ENCODE measurements at places on chromosomes 13 and 19.

DNA sequence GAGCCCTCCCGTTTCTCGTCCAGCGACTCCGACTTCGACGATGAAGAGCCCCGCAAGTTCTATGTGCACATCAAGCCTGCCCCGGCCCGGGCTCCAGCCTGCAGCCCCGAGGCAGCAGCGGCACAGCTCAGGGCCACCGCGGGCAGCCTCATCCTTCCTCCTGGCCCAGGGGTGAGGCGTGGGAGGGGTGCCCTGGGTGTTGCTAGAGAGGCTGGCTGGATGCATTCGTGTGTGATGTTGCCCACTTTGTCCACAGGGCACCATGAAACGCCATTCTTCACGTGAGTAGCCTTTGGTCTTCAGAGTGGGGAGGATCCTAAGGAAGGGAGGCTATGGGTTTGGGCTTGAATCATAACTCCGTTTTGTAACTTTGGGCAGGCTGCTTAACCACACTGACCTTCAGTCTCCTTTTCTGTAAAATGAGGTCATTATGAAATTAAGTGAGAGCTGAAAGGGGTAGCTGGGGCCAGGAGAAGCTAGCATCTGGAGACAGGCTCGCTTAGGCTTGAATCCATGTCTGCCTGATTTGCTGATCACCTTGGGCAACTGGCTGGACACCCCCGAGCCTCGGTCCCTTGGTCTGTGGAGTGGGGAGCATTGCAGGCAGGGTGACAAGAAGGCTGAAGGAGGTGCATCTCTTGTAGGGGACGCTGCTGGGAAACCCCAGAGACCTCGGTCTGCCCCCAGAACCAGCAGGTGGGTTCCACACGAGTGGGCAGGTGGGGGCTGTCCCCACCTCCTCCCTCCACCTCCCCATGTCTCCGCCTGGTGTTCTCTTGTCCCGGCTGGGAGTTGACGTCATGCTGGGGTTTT, 18.7 kb upstream of the B3GNT3 start:
- peak; percentile 78 for DNase-seq

GRCh38 chr13:109883181-109884180, 97.1 kb upstream of the IRS2 start:
- no peak for DNase-seq

- DNase-seq, result no peak
These were observed 227.4 kb downstream of the DLEU7 start for GRCh38 chr13:50616101-50616500.

GRCh38 chr13:74117207-74117705, 16.9 kb downstream of the KLF12 start:
- no peak for DNase-seq

DNA sequence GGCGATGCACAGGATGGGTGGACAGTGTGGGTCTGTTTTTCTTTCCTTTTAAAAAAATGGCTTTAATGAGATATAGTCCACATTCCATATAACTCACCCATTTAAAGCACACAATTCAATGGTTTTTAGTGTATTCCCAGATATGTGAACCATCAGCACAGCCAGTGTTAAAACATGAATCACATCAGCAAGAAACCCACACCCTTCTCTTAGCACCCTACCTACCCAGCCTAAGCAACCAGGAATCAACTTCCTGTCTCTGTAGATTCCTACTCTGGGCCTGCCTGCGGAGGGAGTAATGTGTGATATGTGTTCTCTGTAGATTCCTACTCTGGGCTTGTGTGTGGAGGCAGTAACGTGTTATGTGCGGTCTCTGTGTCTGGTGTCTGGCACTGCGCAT, 11.9 kb downstream of the TMEM255B start:
- DNase-seq, result peak; percentile 69

DNA sequence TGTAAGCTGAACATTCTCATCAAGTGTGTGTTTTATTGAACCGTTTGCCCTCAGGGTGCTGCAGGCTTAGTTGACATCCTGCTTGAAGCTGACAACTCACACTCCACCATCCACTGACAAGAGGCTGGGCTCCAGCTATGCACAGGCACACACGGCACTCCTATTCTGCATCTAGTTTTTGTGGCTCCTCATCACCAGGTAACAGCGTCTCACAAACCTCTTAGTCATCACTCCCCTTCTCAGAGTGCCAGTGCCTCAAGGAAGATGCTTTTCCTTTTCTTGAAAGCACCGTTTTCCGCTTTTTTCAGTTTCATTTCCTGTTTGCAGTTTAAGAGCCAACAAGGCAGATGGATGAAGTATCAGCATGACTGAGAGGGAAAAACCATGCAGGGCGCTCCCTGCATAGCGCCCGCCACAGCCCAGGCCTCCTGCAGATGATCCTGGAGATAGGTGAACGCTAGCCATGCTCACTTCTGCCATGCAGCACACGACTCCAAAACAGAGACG, 491.2 kb downstream of the COG6 start:
- no peak for DNase-seq

DNA sequence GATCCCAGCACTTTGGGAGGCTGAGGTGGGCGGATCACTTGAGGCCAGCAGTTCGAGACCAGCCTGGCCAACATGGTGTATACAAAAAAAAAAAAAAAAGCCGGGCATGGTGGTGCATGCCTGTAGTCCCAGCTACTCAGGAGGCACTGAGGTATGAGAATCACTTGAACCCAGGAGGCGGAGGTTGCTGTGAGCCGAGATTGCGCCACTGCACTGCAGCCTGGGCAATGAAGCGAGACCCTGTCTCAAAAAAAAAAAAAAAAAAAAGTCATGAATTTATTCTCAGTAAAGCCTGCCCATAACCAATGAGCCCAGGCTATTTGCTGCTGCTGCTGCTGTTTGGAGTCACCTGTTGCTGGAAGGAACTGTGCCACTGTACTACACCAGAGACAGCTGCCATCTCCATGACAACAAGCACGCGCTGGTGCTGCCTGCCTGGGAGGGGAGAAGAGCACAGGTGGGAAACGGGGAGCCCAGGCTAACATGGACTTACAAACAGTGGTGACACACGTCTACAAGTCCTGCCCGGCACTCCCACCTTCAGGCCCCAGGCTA, 11.3 kb downstream of the ZFR2 start:
- DNase-seq, result peak; percentile 81

GRCh38 chr13:32443111-32443510, 15.2 kb upstream of the N4BP2L1 start:
- no peak for DNase-seq

DNA sequence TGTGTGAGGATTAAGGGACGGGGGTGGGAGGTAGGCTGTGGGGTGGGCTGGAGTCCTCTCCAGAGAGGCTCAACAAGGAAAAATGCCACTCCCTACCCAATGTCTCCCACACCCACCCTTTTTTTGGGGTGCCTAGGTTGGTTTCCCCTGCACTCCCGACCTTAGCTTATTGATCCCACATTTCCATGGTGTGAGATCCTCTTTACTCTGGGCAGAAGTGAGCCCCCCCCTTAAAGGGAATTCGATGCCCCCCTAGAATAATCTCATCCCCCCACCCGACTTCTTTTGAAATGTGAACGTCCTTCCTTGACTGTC, 5.5 kb downstream of the FOSB start:
- peak; percentile 48 for DNase-seq

GRCh38 chr13:42895776-42896175, 96.3 kb downstream of the EPSTI1 start:
- DNase-seq, result no peak

GRCh38 chr13:51772105-51772455, 31.9 kb downstream of the DHRS12 start:
- no peak for DNase-seq

- DNase-seq, result peak; percentile 14
These were observed 13.2 kb downstream of the STXBP2 start for GRCh38 chr19:7650148-7650547.

DNA sequence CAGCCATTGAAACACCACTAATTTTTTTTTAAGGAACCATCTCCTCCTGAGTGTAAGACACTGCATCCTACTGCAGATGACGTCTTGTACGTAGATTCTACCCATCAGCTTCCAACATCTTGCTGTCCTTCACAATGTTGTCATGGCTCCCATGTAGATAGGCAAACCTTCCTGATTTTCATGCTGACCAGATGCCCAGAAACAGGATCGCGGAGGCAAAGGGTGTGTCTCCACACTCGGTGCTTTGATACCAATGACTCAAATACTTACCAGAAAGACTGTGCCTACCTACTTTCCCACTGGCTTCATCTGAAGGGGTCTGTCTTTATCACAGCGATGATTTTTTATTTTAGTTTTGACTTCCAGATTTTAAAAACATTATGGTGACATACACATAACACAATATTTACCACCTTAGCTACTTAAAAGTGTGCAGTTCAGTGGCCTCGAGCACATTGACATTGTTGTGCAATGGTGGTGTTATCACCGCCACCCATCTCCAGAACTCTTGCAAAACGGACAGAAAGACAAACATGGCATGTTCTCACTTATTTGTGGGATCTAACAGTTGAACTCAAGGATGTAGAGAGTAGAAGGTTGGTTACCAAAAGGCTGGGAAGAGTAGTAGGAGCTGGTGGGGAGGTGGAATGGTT, 94.0 kb upstream of the PEG3 start:
- no peak for DNase-seq

- no peak for DNase-seq
These were observed 107.7 kb downstream of the FRY start for GRCh38 chr13:32139251-32139650.

GRCh38 chr19:45526143-45526542, 18.9 kb downstream of the VASP start:
- DNase-seq, result peak; percentile 96

GRCh38 chr19:41407271-41407670, 9.7 kb downstream of the BCKDHA start:
- DNase-seq, result no peak

Data from osteoblast (primary cell).